Effector memory CD8-positive, alpha-beta T cell (primary cell): ENCODE measurements at places on chromosomes 16 and 17.

- DNase-seq: no peak
These were observed 16.4 kb downstream of the RAD51D start for GRCh38 chr17:35103271-35103670.

DNA sequence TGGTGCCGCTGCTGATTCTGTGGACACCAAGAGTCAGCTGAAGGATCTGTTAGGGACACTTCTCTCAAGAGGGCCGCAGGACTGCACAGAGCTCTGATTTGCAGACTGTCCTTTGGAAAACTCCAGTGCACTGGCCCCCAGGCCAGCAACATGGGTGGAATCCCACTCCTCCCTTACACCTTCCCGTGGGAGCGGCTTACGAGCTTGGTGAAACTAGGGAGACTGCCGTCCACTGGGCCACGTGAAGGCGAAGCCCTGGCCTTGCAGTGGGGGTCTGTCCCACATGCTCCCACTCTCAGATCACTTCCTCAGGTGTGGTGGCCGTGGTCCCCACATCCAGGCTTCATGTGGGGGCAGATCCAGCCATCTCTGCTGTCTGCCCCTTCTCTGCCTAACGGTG is 36.4 kb downstream of the PSME3IP1 start:
- no peak for DNase-seq

- peak; percentile 71 for DNase-seq
These were observed 1.7 kb upstream of the DLX3 start for GRCh38 chr17:49996495-49997300.

- no peak for DNase-seq
These were observed 282.5 kb upstream of the SALL1 start for GRCh38 chr16:51433599-51433998.
